DMS153 (cell line): ENCODE measurements at places on chromosomes 4 and X.

DNA sequence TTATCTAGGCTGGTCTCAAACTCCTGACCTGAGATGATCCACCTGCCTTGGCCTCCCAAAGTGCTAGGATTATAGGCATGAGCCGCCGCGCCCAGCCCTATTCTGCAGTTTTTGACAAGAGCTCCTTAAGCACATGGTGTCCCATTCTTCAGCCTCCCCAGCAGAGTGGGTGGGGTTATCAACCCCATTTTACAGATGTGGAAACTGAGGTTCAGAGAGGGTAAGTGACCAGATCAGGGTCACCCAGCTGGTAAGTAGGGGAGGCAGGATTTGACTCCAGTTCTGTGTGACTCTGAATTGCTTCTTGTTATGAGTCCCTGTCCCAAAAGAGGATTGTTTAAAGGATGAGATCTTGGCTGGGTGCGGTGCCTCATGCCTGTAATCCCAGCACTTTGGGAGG is 14.5 kb downstream of the MAN2B2 start:
- DNase-seq, result no peak

- DNase-seq, result no peak
Measured at GRCh38 chr4:98663226-98664006, 5.0 kb upstream of the TSPAN5 start.

DNA sequence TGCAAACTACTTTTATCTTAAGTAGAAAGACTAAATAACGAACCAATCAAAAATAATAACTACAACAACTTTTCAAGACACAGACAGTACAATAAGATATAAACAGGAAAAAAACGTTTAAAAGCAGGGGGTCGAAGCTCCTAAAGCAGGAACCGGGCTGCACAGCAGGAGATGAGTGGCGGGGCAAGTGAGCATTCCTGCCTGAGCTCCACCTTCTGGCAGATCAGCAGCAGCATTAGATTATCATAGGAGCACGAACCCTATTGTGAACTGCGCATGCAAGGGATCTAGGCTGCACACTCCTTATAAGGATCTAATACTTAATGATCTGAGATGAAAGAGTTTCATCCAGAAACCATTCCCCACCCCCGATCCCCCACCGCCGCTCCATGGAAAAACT is 146.2 kb downstream of the TEX11 start:
- no peak for DNase-seq

DNA sequence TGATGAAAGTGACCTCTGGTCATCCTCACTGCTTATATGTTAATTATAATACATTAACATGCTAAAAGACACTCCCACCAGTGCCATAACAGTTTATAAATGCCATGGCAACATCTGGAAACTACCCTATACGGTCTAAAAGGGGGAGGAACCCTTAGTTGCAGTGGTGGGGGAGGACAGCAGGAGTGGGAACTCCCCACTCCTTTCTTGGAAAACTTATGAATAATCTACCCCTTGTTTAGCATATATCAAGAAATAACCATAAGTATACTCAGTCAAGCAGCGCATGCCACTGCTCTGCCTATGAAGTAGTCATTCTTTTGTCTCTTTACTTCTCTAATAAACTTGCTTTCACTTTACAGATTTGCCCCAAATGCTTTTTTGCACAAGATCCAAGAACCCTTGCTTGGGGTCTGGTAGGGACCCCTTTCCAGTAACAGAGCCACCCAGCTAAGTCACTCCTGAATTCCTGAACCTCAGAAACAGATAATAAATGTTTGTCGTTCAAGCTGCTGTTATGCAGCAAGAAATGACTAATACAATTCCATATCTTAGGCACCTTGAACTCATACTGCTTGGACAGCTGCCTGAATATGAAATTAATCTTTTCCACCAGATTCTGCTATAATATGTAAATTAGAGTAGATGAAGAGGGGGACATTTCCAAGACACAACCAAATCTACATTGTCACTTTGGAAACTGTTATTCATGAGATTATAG is 14.4 kb upstream of the REPS2 start:
- DNase-seq, result no peak

DNA sequence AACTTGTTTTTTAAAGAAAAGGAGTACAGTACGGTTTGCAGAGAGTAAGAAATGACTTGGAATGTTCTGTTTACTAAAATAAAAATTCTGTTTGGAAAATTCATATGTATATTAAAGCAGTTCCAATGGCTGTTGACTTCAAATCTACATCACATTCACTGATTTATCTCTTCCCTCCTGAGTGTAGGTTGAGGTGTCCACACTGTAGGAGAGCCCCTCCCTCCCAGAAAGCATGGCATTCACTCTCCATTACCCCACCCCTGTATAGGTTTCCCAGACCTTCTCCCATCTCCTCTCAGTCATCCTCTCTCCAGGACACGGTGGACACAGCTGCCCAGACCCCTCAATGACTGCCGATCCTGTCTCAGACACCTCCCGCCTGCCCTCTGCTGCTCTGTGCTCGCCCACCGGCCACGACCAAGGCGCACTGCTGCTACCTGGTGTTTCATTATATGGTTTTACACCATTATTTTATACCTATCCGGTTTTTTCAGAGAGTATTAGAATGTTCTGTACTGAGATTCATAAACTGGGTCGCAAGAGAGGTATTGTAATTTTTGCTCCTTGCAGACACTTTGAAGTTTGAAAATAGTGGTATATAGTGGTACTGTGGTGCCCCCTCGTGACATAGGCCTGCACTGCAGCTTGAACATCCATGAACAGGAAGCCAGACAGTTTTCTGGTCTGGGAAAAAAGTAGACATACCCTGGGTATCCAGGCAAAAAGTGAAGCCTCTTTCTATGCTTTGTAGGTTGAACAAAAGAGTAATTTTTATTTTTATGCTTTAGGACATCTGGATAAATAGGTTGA is 38.8 kb upstream of the BEX4 start:
- DNase-seq, result no peak
